ENCODE measurements at places on chromosomes 7 and 10.

DNA sequence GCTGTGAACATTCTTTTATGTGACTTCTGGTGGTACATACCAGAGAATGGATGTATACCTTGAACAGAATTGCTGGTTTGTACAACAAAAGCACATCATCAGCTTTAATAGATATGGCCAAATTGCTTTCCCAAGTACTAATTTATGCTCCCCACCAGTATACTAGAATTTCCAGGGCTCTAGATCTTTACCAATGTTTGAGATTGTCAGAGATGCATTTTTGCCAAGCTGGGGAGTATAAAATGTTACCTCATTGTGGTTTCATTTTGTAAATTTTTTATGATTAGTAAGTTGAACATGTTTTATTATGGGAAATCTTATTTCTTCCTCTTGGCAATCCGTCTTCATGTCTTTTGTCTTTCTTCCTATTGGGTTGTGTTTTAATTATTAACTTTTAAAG, 179.9 kb upstream of the TMEM106B start:
- no peak for DNase-seq

DNA sequence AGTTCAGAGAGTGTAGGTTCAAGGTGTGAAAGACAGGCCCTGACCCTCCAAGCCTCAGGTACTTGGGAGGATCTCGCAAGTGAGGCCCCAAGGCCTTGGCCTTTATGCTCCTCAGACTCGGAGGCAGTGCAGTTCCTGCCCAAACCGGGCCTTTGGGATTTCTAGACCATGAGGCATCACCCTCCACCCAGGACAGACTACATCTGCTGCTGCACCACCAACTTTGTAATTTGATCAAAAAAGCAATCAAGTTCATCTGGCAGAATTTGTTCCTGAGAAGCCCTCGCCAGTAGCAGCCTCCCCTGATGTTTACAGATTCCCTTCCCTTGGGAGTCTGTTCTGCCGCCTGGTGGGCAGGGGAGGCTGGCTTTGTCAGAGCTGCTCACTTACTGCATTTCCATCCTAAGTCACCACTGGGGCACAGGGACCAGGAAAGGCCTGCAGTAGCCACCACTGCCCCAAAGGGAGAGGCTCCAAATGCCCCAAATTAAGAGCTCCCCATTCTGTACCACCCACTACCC, 2.1 kb downstream of the CAMK2G start:
- no peak for DNase-seq

DNA sequence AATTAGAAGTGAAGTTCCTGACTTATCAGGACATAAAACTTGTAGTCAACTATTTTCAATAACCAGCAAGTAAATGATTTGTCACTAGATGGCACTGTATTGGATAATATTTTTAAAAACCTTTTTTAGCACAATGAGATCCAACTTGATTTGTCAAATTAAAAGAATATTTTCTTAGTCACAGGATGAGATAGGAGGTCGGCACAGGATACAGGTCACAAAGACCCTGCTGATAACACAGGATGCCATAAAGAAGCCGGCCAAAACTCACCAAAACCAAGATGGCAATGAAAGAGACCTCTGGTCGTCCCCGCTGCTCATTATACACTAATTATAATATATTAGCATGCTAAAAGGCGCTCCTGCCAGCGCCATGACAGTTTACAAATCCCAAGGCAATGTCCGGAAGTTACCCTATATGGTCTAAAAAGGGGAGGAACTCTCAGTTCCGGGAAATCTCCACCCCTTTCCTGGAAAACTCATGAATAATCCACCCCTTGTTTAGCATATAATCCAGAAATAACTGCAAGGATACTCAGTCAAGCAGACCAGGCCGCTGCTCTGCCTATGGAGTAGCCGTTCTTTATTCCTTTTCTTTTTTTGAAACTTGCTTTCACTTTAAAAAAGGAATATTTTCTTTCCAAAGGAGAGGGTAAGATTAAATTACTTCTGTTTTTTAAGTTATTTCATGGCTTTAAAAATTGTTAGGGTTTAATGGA, 255.7 kb upstream of the MKLN1 start:
- no peak for DNase-seq

GRCh38 chr10:4498711-4499251, 327.2 kb upstream of the AKR1E2 start:
- no peak for DNase-seq

- no peak for DNase-seq
Measured at GRCh38 chr7:101940830-101941229, 123.4 kb downstream of the CUX1 start.

- DNase-seq, result no peak
Measured at GRCh38 chr7:45919231-45919784, 1.8 kb downstream of the IGFBP3 start.

GRCh38 chr10:23530079-23530478, 91.2 kb downstream of the OTUD1 start:
- DNase-seq, result no peak

DNA sequence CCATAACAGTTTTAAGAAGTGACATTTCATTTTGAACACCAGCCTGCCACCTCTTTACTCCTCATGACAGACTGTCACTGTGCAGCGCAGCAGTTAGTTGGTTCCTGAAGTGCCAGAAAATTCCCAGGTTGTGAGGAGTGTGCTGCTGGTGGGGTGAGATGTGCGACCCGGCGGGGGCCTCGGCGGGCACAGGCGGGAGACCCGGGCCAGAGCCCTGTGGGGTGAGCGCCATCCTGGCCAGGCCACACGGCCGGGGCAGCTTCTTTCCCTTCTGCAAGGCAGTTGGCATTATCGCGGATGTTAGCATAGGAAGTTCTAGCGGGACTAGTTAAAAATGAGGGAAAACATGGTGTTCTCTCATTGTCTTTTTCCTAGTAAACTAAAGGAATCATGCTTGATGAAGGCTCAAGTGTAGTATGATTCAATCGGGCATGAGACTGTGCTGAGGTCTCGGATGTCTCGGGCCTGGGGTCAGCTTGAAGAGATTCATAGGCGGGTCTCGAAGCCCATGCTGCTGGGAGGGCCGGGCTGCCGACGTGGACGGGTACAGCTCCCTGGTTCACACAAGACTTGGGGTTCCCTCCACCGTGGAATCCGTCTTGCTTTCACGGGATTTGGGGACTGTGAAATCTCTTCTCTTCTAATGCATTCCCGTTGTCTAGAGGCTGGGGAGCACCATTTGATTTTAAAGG, 56.1 kb downstream of the MGMT start:
- no peak for DNase-seq

DNA sequence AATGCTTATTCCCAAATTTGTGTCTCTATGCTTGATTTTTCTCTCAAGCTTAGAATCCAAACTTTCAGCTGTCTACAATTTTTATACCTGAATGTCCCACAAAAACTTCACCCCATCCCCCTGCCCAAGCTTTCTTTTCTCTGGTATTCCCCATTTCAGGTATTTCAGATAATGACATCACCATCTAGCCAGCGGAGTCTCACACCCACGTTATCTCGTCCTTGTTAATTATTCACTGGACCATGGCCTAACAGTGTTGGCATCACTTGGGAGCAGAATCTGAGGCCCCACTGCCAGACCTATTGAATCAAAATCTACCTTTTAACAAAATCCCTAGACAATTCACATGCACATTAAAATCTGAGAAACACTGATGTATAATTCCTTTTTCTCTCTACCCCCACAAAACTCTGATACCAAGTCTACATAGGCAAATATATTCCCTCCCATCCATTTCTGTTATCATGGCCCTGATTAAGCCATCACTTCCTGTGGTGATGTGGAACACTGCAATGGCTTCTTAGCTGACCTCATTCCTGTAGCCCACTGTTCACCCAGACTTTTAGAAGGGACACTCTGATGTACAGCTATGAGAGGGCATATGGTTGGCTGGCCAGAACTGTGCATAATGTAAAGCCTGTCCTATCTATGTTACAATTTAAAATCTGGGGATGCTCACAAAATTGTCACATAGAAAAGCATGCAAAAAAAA, 31.4 kb downstream of the ZNF438 start:
- no peak for DNase-seq
